ENCODE measurements at places on chromosomes 7 and 10.

DNA sequence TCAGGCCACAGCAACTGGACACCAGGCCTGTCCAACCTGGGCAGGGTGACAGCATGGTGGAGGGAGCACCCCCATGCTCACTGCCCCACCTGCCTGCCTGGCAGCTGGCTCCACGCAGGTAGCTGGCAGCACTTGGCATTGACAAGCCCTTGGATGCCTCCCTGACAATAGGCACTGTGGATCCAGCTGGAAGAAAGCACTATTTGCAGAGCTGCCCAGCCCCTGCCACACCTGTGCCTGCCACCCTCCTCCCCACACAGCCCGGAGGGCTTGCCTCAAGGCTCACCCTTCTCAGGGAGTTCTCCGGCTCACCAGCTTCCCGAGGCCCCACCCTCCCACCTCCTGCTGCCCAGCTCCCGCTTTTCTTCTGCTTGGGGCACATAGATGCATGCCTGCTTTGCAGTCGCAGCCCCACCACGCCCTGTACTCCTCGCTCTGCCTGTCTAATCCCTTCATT, 160.1 kb downstream of the NEURL1 start:
- DNase-seq: peak; percentile 43

- no peak for DNase-seq
Measured at GRCh38 chr10:97503406-97503805, 4.7 kb downstream of the UBTD1 start.

DNA sequence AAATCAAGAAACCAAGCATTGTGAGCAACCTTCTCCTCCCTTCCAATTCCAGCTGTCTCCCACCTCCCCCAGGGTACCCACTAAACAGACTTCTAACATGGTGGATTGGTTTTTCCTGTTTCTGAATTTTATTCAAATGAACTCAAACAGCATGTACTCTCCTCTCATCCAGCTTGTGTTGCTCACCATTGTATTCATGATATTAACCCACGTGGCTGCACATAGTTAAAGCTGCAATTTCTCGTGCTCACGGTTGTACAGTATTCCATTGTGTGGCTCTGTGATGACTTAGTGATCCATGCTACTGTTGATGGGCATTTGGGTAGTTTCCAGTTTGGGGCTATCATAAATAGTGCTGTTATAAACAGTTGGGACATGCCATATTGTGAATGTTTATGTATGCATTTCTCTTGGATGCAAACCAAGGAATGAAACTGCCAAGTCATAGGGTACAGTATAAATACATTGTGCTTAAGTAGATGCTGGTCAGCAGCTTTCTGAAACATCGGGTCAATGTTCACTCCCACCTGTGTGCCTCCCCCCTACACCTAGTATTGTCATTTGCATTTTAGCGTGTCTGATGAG, 124.3 kb downstream of the CACNB2 start:
- no peak for DNase-seq

DNA sequence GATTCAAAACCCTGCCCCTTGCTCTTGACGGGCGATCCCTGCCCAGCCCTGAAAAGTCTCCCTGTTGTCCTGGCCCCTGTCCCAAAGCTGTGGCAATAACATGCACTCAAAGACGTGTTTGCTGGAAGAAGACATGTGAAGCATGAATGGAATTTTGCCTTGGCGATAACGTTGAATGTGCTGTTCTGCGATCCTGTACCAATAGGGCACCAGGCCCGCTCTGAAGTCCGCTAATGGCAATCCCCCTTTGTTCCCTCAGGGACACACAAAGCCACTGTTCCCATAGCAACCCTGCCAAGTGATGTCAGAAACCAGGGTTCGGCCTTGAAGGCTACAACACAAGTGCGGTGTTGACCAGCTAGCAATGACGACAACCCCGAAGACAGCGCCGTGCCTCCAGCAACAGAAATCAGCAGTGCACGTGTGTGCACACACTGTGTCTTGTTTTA, 284.6 kb downstream of the KLF6 start:
- DNase-seq: peak; percentile 55

DNA sequence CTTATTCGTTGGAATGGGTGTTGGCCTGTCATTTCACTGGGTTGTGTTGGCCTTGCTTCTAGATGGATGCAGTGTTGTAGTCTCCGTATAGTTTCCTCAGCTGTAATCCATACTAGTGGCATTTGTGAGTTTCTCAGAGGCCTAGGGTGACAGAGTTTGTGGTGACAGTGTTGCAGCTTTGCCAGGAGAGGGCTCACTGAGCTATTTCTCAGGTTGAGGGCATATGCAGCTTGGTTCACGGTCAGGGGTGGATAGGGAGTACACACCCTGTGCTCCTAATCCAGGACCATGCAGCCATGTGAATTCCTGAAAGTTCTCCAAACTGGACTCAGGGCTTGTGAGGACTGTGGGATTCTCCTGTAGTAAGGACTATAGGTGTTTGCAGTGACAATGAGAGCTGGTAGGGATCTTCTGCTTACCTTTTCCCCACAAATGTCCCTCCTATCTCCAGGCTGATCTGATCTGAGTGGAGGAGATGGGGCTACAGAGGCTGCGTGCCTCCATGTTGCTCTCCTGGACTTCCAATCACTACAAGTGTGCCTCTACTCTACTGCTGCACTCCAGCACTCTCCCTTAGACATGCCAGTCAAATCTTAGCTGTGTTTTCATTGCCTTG, 229.0 kb downstream of the STK31 start:
- DNase-seq: peak; percentile 70

GRCh38 chr7:139034855-139035585, 822 bp downstream of the ZC3HAV1L start:
- peak; percentile 57 for DNase-seq

Data from large intestine (tissue), 12 donors.